ENCODE measurements at places on chromosomes 7 and 10.

DNA sequence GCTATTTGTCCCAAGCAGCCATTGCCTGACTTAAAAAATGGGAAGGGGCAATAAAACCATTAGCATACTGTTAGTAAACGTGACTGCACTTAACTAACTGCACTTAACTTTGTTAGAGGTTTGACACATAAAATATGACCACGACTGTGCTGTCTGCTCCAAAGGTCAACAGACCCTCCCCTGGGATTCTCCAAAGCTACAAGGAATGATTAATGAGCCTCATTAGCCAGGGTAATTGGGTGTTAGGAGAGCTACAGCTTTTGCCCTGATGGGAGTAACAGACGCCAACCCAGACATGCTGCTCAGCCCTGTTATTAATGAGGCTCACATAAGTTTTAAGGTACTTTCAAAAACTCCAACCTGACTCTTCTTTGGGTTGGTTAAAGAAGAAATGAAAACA lies 129.4 kb upstream of the PLPP4 start:
- peak; percentile 13 for DNase-seq

DNA sequence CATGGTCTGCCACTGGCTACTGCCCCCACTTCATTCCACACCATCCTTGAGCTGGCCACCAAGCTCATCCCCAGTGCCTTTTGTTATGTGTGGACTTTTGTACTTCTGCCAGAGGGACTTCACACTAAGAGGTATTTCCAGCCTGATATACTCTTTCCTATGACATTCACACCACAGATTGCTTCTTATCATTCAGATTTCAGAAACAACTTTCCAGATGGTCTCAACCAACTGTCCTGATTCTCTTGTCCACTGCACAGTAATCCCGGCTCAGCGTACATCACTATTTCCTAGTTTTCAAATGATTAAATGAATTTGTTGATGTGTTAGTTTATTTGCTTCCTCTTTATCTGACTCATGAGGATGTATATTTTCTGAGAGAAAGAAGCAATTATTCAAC lies 7.1 kb downstream of the CDC14C start:
- no peak for DNase-seq

DNA sequence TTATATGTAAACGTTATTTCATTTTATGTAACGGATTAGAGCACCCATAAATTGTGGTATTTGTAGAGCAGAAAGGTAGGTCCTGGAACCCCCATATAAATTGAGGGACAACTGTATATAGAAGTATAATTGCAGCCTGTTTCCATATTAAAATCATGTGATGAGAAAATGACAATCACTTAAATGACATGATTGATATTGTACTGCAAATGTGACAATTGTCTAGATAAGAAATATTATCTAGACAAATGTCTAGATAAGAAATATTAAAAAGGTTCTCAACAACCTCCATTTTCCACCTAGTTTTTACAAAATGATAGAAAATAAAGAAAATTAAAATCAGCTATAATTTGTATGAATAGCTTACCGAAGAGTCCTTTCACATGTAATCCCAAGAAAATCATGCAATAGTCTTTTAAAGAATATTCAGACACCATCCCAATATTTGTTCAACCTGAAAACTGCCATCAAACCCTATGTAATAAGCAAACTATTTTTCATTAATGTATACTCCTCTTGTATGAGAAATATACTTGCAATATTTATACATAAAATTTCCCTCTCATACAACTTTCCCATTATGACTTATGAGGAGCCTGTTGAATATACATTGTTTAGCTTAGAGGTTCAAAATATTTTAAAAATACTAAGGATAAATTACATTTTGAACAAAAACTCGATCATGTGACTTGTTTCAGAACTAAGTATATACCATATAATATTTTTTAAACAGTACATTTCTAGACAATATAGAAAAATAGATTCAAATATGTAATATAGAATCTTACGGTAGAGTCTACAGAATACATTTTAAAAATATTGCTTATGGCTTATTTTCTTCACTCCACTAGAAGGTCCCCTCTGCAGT lies 153.2 kb downstream of the CRPPA start:
- DNase-seq = no peak

GRCh38 chr7:92496876-92497275 lies 19.1 kb upstream of the ERVW-1 start:
- DNase-seq = no peak

DNA sequence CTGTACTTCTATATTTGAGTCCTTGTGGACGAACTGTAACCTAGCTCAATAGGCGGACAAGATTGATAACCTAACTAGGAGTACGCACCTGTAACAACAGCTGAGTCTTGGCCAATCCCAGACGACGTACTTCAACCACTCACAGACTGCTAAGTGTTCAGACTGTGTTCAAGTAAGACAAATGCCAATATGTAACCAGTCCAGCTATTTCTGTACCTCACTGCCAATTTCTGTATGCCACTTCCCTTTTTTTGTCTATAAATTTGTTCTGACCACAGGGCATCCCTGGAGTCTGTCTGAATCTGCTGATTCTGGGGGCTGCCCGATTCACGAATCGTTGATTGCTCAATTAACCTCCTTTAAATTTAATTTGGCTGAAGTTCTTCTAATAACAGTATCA lies 32.2 kb downstream of the HACD1 start:
- no peak for DNase-seq
